Panc1 (cell line): ENCODE measurements at places on chromosomes 4 and X.

- H3K4me3 ChIP-seq = no peak overlapping the region
- no peaks in the 10 kb centered on the region for H3K36me3 ChIP-seq
- DNase-seq = no peak
- no peaks in the 10 kb centered on the region for H3K4me1 ChIP-seq
- no peak overlapping the region for H3K27ac ChIP-seq
- no peaks in the 10 kb centered on the region for H3K27me3 ChIP-seq
Measured at GRCh38 chr4:138671106-138671505, 344.5 kb upstream of the NOCT start.

- no peak overlapping the region for H3K4me3 ChIP-seq
- no peaks in the 10 kb centered on the region for H3K27me3 ChIP-seq
- DNase-seq = no peak
- no peak overlapping the region for H3K27ac ChIP-seq
- H3K4me1 ChIP-seq = no peaks in the 10 kb centered on the region
Measured at GRCh38 chr4:129604632-129605255, 508.8 kb downstream of the C4orf33 start.

DNA sequence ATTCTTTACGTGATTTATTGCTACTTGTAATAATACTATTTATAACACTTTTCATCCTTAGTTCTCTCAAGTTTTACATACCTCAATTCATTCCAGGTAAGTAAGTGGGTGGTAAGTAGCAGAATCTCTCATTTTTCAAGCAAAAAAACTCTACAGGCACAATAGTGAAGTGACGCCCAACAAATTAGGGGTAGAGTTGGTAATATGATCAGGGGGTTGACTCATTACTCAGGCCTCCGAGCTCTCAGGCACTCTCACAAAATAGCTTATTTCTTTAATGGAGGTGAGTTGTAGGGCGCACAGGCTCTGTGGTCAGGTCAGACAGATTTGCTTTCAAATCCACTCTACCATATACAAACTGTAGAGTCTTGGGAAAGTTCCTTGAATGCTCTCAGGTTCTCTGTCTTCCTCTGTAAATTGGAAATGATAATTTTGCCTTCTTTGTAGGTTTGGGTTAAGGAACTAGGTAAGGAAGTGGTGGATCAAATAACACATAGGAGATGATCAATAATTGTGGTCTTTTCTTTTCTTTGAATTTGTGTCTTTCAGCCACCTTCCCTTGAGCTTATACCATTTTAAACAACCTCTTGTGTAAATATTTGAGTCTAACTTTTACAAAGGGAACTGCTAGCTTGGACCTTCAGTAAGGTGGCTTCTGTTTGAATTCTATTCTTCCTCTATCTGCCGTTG is 134.9 kb upstream of the LEF1 start:
- no peak overlapping the region for H3K27ac ChIP-seq
- no peaks in the 10 kb centered on the region for H3K27me3 ChIP-seq
- no peak overlapping the region for H3K4me3 ChIP-seq
- no peak for DNase-seq

GRCh38 chr4:47071901-47072341 is 40.6 kb downstream of the GABRB1 start:
- no peaks in the 10 kb centered on the region for H3K36me3 ChIP-seq
- no peaks in the 10 kb centered on the region for H3K27me3 ChIP-seq
- H3K4me3 ChIP-seq = no peak overlapping the region
- no peaks in the 10 kb centered on the region for H3K4me1 ChIP-seq
- H3K27ac ChIP-seq = no peak overlapping the region

- H3K36me3 ChIP-seq = no peaks in the 10 kb centered on the region
- no peak overlapping the region for H3K4me3 ChIP-seq
- no peaks in the 10 kb centered on the region for H3K27me3 ChIP-seq
- H3K4me1 ChIP-seq = no peaks in the 10 kb centered on the region
- H3K27ac ChIP-seq = no peak overlapping the region
- DNase-seq = no peak
Measured at GRCh38 chr4:7121174-7121573, 53.3 kb upstream of the GRPEL1 start.

- H3K4me1 ChIP-seq = no peaks in the 10 kb centered on the region
- no peak for DNase-seq
- no peak overlapping the region for H3K4me3 ChIP-seq
Measured at GRCh38 chr4:100936661-100937375, 410.5 kb downstream of the PPP3CA start.

DNA sequence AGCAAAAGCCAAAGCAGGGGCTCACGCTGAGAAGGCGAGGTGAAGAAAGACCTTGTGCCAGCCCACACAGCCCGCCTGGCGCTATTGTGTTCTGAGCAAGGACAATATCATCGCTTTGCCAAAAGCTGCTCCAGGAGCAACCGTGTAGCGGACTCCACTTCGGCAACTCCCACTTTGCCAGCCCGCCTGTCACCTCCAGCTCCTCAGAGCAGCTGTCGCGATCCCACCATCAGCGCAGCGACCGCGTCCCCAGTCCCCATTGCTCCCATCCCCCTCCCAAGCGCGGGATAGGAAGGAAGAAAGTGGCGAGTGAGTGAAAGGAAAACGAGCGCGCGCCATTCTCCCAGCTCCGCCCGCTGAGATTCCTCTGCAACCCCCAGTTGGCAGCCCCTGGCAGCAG is 759 bp downstream of the ZC4H2 start:
- H3K27ac ChIP-seq = peak overlapping the region; percentile 51
- no peak for DNase-seq
- H3K4me3 ChIP-seq = peak overlapping the region; percentile 82
- H3K36me3 ChIP-seq = no peaks in the 10 kb centered on the region
- H3K27me3 ChIP-seq = no peaks in the 10 kb centered on the region
- no peaks in the 10 kb centered on the region for H3K4me1 ChIP-seq

DNA sequence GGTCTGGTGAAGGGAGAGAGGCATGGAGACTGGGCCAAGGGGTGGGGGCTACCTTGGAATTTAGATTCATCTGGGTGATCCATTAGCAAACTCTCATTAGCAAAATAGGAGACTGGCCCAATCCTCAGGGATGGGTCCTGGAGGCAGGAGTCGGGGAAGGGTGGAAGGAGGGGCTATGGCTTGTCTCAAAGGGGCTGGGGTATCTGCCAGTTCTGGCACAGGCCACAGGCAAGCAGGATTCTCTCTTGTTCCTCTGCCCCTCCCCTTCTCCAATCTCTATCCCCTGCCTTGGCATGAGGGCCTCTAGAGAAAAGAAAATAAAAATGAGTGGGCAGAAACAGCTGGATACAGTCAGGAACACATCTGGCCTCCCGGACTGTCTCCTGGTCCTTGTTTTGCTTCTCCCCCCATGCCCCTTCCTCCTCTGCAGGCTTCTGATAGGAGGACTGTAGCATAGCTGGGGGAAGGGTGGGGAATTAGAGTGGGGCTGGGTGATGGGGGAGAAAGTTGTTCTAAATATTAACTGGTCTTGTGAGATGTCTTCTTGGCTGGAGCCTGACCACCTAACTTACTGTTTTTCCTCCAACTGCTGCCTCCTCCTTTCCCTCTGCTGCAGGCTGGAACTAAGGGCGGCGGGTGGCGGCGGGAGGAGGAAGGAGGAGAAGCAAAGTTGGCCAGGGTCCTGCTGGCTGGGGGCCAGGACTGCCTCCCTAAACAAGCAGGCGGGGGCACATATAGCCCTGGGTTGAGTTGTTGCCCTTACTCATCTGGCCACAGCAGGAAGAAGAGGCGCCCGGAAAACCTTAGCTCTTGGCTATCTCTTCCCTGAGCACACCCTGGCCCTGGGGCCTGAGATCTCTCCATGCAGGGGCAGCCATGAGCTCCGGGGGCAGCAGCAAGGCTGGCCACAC is 53.3 kb upstream of the LAS1L start:
- H3K36me3 ChIP-seq = no peaks in the 10 kb centered on the region
- H3K4me1 ChIP-seq = no peaks in the 10 kb centered on the region
- no peak for DNase-seq
- no peak overlapping the region for H3K4me3 ChIP-seq
- H3K27ac ChIP-seq = no peak overlapping the region
- no peaks in the 10 kb centered on the region for H3K27me3 ChIP-seq

GRCh38 chrX:133401536-133401935 is 13.8 kb downstream of the GPC4 start:
- no peaks in the 10 kb centered on the region for H3K4me1 ChIP-seq
- no peaks in the 10 kb centered on the region for H3K27me3 ChIP-seq
- no peak for DNase-seq

GRCh38 chr4:181611033-181611711 is 632.0 kb upstream of the TENM3 start:
- H3K27ac ChIP-seq = no peak overlapping the region
- H3K4me1 ChIP-seq = no peaks in the 10 kb centered on the region
- no peaks in the 10 kb centered on the region for H3K27me3 ChIP-seq
- H3K36me3 ChIP-seq = no peaks in the 10 kb centered on the region
- H3K4me3 ChIP-seq = no peak overlapping the region
- no peak for DNase-seq

DNA sequence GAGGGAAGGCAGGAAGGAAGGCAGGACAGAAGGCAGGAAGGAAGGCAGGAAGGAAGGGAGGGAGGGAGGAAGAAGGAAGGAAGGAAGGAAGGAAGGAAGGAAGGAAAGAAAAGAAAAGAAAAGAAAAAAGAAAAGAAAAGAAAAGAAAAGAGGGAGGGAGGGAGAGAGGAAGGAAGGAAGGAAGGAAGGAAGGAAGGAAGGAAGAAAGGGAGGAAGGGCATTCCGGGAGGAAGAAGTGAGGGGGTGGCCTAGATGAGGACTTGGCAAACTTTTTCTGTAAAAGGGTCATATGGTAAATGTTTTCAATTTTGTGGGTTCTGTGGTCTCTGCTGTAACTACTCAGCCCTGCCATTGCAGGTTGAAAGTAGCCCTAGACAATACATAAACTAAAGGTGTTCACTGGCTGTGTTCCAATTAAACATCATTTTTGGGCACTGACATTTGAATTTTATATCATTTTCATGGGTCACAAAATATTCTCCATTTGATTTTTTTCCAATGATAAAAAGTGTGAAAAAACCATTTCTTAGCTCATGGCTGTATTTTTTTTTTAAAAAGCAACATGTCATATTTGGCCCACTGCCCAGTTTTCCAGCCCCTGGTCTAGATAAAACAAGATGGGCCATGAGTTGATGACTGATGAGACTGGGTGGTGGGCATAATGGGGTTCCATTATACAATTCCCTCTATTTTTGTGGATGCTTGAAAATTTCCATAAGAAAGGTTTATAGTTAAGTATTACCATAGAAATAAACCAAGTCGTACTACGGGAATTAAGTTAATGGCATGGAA is 3.1 kb downstream of the ZNF630 start:
- no peak for DNase-seq
- H3K27ac ChIP-seq = no peak overlapping the region
- no peaks in the 10 kb centered on the region for H3K27me3 ChIP-seq

DNA sequence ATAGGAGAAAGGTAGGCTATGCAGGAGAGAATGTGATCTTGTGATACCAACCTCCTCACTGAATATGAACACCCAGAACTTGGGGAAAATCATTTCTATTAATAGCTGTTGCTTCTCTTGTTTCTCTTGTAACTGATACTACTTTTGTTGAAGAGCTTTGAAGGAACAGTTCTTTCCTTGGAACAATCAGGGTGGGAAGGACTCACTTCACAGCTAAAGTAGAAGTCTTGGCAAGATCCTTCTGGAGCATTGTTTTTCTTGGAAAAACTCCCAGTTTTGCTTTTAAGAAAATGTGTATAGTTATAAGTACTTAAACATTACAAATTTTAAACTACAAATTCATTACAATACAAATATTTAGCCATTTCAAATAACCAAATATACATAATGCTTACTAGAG is 19.1 kb upstream of the XK start:
- no peaks in the 10 kb centered on the region for H3K4me1 ChIP-seq
- H3K27me3 ChIP-seq = no peaks in the 10 kb centered on the region
- no peak for DNase-seq
- no peaks in the 10 kb centered on the region for H3K36me3 ChIP-seq
- H3K4me3 ChIP-seq = no peak overlapping the region

- no peaks in the 10 kb centered on the region for H3K27me3 ChIP-seq
- H3K36me3 ChIP-seq = no peaks in the 10 kb centered on the region
- no peaks in the 10 kb centered on the region; the same call in 1 of the 2 replicates for H3K4me1 ChIP-seq
- no peak for DNase-seq
- H3K4me3 ChIP-seq = no peak overlapping the region
Measured at GRCh38 chr4:3335385-3335784, 42.6 kb downstream of the RGS12 start.

DNA sequence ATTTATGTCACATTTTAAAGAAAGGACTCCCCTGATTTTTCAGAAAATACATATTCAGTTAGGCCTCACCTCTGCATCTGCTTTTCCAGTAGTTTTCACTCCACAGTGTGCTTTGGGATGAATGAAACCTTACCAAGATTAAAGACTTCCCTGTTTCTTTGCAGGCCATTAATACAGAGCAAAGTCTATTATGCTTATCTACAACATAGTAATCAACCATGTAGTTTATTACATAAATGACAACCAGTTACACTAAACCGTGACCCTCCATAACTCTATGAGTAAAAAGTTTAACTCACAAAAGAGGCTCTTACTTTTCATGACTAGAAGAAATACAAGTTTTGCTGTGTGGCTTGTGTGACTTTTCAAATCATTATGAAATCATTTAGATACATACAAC is 2.3 kb downstream of the LRRC66 start:
- no peak overlapping the region for H3K27ac ChIP-seq
- H3K4me1 ChIP-seq = no peaks in the 10 kb centered on the region
- DNase-seq = no peak
- H3K36me3 ChIP-seq = no peaks in the 10 kb centered on the region
- no peak overlapping the region for H3K4me3 ChIP-seq

DNA sequence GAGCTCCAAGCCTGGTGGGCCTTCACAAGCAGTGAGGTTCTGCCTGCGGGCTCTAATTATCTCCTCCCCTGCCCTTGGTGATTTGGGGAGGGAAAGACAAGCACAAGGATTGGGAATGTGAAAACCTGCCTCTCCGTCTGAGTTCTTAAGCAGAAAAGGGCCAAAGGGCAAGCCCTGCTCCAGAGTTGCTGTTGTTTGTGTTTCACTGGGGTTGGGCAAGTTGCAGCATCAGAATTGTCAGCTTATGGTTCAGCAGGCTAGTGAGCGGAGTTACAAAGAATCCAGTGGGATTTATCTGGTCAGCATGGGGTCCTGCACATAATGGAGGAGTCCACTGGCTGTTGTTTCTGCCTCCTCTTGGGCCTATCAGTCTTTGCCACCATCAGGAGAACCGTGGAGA is 60.5 kb downstream of the NHS start:
- no peak overlapping the region for H3K27ac ChIP-seq
- no peaks in the 10 kb centered on the region for H3K27me3 ChIP-seq
- no peaks in the 10 kb centered on the region for H3K36me3 ChIP-seq
- H3K4me1 ChIP-seq = no peaks in the 10 kb centered on the region
- H3K4me3 ChIP-seq = no peak overlapping the region

GRCh38 chr4:110902500-110902899 is 279.6 kb upstream of the PITX2 start:
- no peaks in the 10 kb centered on the region for H3K4me1 ChIP-seq
- no peak overlapping the region for H3K4me3 ChIP-seq
- no peaks in the 10 kb centered on the region for H3K27me3 ChIP-seq
- H3K27ac ChIP-seq = no peak overlapping the region
- DNase-seq = no peak

- H3K27me3 ChIP-seq = no peaks in the 10 kb centered on the region
- DNase-seq = no peak
- no peaks in the 10 kb centered on the region for H3K4me1 ChIP-seq
- H3K27ac ChIP-seq = no peak overlapping the region
Measured at GRCh38 chr4:87305562-87305961, 17.1 kb downstream of the HSD17B13 start.

- H3K4me1 ChIP-seq = no peaks in the 10 kb centered on the region
- H3K27ac ChIP-seq = no peak overlapping the region
- H3K4me3 ChIP-seq = no peak overlapping the region
- DNase-seq = no peak
Measured at GRCh38 chr4:71938776-71939175, 93.0 kb upstream of the NPFFR2 start.

GRCh38 chr4:61243962-61244361 is 43.8 kb downstream of the ADGRL3 start:
- H3K27ac ChIP-seq = no peak overlapping the region
- no peaks in the 10 kb centered on the region for H3K27me3 ChIP-seq
- no peaks in the 10 kb centered on the region for H3K4me1 ChIP-seq
- no peaks in the 10 kb centered on the region for H3K36me3 ChIP-seq
- H3K4me3 ChIP-seq = no peak overlapping the region
- DNase-seq = no peak
